Activated CD8-positive, alpha-beta memory T cell treated with anti-CD3 and anti-CD28 coated beads, Interleukin-2, amount 50 U/mL, for 48 hours (primary cell): ENCODE measurements at places on chromosomes 5 and 9.

- DNase-seq: no peak
Observed at GRCh38 chr5:106755789-106756188, 914.9 kb downstream of the EFNA5 start.

GRCh38 chr5:75885321-75885720 is 168.1 kb upstream of the POC5 start:
- no peak for DNase-seq

- no peak for DNase-seq
Observed at GRCh38 chr5:135823881-135824280, 10.6 kb upstream of the SLC25A48 start.

DNA sequence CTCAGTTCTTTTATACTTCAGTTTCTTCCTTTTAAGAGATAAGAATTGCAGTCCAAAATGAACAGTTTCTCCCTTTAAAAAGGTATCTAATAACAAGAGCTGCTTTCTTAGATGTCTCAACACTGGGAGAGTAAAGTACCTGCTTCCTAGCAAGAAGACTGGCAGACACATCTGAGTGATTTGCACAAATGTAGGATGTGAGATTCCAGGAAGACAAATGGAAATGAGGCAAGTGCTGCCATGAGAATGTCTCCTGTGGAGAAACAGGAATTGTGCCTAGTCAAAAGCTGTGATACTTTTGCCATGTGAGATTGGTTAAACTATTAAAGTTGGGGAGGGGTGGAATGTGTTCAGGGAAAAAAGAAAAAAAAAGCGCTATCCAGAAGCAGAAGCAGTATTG is 159.1 kb downstream of the HTR1A start:
- DNase-seq: no peak

- no peak for DNase-seq
Observed at GRCh38 chr5:135240781-135241360, 158.2 kb downstream of the MACROH2A1 start.

- DNase-seq: no peak
Observed at GRCh38 chr9:136204838-136205706, at the start of gene LHX3. Gene LHX3 (minus strand): TSS chr9:136205128. CDS start chr9:136205012, 116 bp downstream.

GRCh38 chr9:86368871-86369521 is 14.8 kb upstream of the TUT7 start:
- no peak for DNase-seq

DNA sequence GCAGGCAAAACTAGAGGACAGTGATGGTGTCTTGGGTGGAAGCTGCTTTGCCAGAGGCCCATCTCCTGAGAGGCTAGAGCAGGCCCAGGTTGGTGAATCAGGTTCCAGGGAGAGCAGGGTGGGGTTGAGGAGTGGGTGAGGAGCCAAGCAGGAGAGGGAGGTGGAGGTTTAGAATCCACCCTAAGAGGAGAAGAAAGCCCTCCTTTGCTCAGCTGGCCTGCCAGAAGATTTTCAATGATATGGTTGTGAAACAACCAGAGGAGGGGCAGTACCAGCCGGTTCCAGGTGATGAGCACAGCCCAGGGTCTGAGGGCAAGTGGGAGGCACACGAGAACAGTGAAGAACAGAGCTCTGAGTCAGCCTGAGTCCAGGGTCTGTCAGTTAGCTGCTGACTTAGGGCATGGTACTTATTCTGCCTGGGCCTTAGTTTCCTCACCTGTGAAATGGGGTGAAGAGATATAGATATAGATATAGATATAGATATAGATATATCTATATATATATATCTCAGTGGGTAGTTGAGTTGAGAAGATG is 17.8 kb downstream of the PPARGC1B start:
- DNase-seq: no peak

DNA sequence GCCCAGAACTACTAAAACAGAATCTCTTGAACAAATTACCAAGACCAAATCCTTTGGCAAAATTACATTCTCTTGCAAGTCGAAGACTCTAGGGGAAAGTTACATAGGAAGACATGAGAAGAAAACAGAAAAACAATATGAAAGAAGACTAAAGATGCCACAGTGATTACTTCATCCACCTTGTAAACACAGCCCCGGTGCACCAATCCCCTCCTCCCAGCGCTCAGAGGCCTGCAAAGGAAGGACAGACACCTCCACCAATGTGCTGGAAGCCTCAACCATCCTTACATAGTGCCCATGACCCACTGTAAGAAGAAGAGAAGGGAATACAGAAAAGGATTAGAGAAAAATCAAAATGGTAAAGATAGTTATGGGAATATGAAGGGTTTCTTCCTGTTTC is 218.5 kb downstream of the SPOCK1 start:
- DNase-seq: no peak

GRCh38 chr5:91390268-91390667 is 7.2 kb upstream of the ARRDC3 start:
- no peak for DNase-seq

GRCh38 chr5:1058988-1059883 is 50.6 kb downstream of the NKD2 start:
- no peak for DNase-seq

- no peak for DNase-seq
Observed at GRCh38 chr9:133339641-133340040, 3.7 kb upstream of the SURF6 start.

- no peak for DNase-seq
Observed at GRCh38 chr9:121718084-121718483, 66.7 kb downstream of the DAB2IP start.

DNA sequence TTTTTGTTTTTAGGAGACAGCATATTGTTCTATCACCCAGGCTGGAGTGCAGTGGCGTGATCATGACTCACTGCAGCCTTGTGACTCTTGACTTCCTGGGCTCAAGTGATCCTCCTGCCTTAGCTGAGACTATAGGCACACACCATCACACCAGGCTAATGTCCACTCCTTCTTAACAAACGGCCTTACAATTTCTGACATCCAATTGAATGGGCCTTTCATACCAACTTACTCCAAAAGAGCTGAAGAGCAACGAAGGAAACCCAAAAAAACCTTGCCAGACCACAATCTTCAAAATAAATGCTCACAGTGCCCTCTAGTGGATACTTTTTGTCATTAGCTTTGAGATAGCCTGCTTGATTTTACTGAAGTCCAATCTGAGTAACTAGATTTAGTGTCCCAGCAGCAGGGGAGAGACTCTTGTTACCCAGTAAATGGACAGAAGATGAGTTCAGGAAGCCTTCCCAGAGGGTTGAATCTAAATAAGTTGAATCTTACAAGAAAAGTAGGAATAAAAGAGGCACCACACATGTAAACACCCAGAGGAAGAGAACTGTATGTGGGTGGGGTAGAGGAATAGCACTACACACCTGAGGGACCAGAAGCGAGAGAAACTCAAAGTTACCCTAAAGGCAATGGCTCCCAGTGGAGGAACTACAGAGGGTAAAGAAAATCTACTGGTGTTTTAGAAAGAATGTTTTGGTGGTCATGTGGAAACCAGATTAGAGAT is 9.3 kb downstream of the ZNF622 start:
- DNase-seq: no peak

GRCh38 chr5:112763165-112763564 is 25.5 kb downstream of the APC start:
- no peak for DNase-seq

- no peak for DNase-seq
Observed at GRCh38 chr5:93123127-93123526, 457.9 kb downstream of the NR2F1-AS1 start.

- DNase-seq: no peak
Observed at GRCh38 chr5:61599370-61600122, 267.5 kb downstream of the ZSWIM6 start.

- no peak for DNase-seq
Observed at GRCh38 chr5:40333459-40334241, 346.1 kb upstream of the PTGER4 start.

- DNase-seq: no peak
Observed at GRCh38 chr9:5388026-5388819, 48.5 kb upstream of the RLN1 start.

DNA sequence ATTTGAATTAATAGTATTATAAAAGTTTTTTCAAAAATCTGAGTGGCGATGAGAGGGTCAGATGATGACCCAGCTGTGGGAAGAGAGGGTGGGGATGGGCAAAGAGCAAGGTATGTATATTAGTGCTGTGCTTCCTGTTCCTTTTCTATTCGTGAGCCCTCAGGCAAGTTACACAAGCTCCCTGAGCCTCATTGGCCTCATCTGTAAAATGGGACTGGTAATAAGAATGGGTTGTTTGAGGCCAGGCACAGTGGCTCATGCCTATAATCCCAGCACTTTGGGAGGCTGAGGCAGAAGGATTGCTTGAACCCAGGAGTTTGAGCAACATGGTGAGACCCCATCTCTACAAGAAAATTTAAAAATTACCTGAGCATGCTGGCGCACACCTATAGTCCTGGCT is 24.0 kb upstream of the MLANA start:
- no peak for DNase-seq

DNA sequence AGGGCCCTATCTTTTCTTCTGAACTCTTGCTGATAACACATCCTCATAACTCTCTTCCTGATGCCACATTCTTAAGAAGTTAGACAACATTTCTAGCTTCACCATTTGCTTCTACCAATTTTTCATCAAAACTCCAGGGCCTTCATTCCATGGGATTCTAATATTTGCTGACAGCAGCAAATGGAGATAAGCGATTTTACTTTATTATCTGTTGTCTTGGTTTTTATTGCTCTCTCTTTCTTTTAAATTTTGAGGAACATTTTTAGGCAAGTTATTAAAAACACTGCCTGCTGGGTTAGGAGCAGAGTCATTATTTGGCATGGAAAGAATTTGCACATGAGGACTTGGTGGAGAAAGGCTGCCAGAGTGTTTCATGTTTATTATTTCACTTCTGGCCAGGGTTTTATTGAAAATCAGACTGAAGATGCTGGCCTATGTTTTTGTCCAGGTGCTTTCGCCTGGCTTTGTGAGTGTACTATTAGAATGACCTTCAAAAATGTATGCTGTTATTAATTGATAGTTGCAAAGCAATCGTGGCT is 27.7 kb downstream of the NSG2 start:
- no peak for DNase-seq

DNA sequence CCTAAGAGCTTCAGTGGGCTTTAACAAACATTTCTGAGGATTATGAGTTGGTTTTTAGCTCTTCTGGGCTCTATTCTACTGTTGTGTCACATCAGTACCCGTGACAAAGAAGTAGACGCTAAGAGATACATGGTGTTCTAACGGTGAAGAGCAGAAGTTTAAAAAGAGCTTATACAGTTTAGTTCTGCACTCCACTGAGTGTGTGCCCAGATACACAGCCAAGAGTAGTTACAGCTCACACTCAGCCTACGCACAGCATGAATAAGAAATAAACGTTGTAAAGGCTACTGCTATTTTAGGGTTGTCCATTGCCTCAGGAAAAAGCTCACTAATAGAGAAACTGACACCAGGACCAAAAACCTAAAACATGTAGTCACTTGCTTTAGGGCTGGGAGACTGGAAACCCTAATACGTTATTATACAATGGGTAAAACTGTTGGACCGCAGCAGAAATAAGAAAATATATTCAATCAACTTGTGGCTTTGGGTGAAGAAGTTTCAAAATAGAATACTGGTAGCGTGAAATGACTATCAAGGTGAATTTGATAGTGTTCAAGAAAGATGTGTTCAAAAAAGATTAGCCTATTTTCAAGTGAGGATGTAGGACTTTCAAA is 34.7 kb downstream of the PSIP1 start:
- DNase-seq: no peak

GRCh38 chr9:109771087-109771486 is 8.9 kb upstream of the PALM2AKAP2 start:
- no peak for DNase-seq
